Nucleus accumbens (tissue), 56 donors: ENCODE measurements at places on chromosomes 2 and 18.

GRCh38 chr2:70448041-70448440, 105.6 kb downstream of the TGFA start:
- no peak for DNase-seq

DNA sequence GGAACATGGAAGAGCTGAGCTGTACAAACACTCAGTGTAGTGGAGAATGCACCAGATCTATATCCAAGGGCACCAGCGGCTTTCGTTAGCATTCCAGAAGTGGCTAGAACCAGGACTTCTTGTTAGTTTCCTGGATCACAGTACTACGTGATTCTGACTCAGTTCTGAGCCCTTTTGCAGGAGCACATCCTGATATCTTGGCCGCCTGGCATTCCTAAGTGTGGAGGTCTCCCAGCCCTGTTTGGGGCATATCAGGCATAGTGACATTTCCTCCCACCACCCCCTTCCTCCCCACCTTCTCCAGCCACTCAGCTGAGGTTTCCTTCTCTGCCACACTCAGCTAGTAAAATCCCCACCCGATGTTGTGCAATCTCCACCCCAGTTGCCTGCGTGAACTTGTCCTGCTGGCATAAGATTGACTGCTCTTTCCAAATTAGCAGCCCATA, 63.4 kb downstream of the BMP10 start:
- no peak for DNase-seq

- no peak for DNase-seq
These were observed 46.0 kb upstream of the CD28 start for GRCh38 chr2:203660465-203660864.

- no peak for DNase-seq
These were observed 893.2 kb upstream of the CRIM1 start for GRCh38 chr2:35462226-35462998.

DNA sequence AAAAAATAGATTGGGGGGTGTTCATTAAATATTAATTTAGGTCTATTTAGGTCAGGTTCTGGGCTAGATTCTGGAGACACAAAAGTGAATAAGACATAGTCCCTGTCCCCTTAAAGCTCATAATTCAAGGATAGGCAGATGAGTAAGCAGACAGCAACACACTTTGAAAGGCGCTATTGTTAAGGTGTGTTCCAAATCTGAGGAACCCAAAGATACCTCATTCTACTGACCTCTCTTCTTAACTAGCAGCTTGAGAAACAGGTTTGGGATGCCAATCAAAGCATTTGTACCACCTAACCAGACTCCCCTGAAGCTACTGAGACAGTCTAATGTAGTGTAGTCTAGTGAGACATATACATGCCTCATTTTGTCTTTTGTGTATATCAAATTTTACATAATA, 34.8 kb downstream of the SEMA4F start:
- DNase-seq, result no peak

DNA sequence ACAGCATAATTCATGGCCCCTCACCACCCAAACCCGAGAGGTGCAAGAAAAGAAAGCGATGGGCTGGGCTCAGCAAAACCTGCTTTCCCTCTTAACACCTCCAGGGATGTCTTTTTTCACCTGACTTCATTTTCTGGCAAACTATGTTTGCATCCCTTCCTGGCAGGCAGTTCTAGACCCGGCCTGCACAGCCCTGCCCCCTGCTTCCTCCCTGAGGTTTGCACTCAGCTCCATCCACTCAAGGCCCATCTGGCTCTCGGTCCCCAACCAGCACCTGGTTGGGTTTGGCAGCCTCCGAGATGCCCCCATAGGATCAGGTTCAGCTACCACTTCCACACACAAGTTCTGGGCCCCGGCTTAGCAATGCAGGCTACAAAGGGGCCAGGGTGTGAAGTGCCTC, 185.7 kb downstream of the SMAD7 start:
- DNase-seq, result no peak

GRCh38 chr2:8980096-8980495, 23.4 kb downstream of the MBOAT2 start:
- no peak for DNase-seq

GRCh38 chr2:218229851-218230250, 12.9 kb downstream of the ARPC2 start:
- no peak for DNase-seq

DNA sequence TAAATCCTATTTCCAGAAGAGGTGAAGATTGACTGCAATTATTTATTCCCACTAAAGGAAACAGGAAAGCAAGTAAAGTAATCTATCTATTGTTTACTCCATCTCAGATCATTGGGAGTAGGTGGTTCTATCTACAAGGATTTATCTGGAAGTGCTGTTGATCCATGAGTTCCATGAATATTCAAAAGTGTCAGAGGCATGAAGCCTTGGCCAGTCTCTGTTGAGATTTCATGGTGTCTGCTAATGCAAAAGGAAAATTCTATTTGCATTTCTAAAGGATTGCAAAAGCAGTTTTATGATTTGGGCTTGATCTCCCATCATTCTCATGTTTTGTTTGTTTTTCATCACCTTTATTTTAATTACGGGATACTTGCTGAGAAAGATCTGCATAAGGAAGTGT, 102.4 kb upstream of the ST6GAL2 start:
- no peak for DNase-seq

DNA sequence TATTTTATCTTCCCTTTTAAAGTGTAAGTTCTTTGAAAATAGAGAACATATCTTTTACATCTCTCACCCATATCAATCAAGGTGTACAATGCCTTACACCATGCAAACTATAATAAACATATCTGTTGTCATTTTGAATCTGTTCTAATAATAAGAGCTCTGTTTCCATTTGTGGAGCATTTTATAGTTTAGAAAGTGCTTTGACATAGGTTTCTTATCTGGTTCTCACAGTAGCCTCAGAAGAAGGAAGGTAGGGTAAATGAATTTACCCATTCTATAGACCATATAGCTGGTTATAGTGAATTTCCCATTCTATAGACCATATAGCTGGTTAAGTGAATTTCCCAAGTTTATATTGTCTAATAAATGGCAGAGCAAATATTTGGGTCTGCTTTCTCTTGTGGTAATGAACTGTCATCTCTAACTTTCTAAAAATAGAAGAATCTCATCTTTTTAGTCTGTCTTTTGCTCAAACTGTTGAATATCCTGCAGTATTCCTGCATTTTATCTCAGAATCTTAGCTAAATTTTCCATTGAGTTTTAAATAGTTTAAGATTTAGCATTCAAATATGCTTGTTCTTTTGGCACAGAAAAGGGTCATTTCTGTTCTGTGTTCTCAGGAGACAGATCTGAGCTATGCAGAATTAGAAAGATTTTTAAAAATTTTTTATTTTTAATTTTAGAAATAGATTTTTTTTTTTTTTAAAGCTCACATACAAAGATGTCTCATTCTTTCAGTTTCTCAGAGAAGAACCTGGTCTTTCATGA, 80.7 kb upstream of the STON1 start:
- DNase-seq, result no peak
